ENCODE measurements at places on chromosomes 6 and 20.

- no peak for ATAC-seq
These were observed 21.3 kb upstream of the WFDC2 start for GRCh38 chr20:45448270-45448669.

DNA sequence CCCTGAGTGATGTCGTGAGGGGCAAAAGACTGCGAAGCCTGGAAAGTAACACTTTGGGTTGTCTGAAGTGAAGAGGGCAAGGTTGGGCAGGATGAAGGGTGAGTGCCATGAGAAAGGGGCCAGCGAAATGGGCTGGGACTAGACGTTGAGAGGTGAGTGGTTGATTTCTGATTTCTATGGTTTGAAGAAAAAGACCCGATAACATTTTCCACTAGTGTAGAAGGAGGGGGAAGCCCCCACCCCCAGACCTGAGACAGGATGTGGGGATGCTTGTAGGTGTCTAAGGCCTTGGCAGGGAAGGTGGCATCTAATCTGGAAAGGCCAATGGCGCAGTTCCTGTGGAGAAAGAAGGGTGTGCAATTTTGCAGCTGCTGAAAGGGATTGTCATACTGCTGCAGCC lies 25.3 kb upstream of the KIF3B start:
- ATAC-seq: peak; percentile 90

DNA sequence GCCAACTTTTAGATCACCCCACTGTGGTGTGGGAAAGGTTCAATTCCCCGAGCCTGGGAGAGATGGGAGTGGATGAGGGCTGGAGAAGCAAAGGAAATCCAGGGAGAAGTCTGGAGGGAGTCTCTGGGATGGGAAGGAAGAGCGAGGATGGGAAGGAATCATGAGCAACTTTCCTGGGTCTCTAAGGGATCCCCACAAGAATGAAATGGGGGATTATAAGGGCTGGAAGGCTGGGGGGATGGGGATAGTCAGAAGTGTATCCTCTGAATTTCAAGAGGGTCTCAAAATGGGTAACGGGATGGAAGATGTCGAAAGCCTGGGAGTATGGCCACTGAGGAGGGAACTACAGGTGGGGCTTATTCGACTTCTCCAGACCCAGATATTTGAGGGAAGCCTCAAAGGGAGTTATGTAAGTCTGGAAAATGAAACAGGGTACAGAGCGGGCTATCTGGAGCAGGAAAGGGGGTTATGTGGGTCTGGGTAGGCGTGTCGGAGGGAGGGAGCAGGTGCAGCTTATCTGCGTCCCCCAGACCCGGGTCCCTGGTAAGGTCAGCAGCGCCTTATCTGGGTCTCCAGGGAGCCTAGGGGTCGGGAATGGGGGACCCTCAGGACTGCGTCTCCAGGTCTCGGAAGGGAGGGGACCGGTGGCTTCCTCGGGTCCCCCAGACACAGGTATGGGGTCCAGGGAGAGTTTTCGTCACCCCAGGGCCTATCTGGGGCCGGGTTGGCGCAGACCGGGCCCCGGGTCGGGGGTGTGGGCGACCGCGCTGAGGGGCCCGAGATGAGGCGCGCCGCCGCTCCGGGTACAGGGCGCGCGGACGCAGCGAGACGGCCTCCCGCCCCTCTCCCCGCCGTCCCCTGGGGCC lies 550 bp downstream of the PLAGL2 start:
- no peak for ATAC-seq

GRCh38 chr6:33289784-33290315 lies 449 bp downstream of the PFDN6 start:
- peak; percentile 2 for ATAC-seq

Measured in stimulated activated memory B cell treated with anti-CD40 and anti-IgM and Interleukin-4, amounts not matched to agents 10 μg/mL and 1 μg/mL and 100 μg/mL, for 72 hours (primary cell).